ENCODE measurements at places on chromosomes 13 and 19.

- DNase-seq = no peak
Measured at GRCh38 chr19:13053238-13053637, 49.4 kb downstream of the LYL1 start.

DNA sequence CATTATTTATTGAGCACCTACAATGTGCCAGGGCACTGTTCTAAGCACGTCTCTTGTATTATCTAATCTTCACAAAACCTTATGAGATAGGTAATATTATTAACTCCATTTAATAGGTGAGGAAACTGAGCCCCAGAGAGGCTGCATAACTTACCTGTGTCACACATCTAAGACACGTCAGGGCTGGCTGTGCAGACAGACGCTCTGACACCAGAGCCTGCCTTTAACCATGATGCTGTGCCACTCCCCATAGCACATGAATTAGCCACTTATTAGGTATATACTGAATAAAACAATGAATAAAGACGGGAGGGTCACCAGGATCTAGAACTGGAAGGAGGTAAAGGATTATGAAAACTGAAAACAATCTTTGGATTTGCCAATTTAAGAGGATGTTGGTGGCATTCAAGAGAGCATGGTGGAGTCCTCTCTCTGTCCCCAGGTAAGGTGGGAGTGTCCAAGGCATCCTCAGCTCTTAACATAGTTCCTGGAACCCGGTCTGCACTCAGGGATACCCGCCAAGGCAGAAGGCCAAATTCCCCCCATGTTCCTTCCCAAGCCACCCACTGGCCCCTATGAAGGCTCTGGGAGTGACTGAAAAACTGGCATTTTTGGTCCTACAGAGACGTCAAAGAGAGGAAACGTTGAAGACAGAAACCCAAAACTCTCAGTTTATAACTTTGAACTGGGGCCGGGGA lies 479.7 kb downstream of the FOXO1 start:
- DNase-seq = no peak

DNA sequence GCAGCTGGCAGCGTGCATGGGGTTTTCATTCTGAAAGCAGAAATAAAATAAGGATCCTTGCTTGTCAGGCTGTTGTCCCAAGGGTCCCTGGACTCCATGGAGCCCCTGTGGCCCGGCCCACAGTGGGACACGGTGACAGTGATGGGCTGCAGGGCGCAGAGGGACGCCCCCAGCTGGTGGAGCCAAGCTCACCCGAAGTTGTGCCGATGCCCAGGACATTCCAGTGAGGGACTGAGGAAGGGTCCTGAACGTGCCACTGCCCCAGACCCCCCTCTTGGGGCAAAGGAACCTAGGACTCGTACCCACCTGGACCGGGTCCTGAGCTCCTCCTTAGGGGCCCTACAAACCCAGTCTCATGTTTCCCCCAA lies 35.0 kb downstream of the MYO9B start:
- DNase-seq = no peak

DNA sequence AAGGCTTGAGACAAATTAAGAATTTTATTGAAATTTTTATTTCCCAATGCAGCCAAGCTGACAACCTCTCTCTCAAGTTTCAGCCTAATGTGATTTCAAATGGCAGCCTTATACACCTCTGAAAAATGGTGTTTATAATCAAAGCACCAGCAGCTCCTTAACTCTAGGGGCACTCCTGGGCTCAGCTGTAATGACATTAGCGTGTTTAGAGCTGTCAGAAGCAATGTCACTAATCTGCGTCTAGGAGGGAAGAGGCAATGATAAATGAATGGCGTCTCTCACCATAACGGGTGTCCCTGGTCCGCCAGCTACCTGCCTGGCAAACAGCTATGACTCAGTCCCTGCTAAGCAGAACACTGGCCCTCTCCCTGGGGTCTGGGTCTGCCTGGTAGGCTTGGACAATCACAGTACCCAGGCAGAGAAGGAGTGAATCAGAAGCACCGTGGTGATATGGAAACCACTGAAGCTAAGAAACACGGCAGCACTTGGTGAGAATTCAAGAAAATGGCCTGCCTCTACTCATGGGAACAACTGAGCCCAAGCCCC lies 131.8 kb upstream of the VSTM2B start:
- no peak for DNase-seq

DNA sequence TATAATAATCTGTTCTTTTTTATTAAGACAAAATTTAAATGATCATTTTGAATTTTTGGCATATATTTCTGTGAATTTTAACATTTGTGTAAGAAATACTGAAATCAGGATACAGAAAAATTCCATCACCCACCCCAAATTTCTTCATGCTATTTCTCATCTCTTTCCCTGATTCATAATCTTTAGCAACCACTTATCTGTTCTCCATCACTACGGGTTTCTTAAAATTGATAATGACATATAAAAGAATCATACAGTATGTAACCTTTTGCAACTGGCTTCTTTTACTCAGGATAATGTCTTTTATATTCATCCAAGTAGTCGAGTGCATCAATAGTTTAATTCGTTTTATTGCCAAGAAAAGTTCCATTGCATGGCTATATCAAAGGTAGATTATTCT lies 1627.0 kb downstream of the PCDH9 start:
- DNase-seq = no peak

GRCh38 chr13:70386919-70387318 lies 278.7 kb upstream of the KLHL1 start:
- no peak for DNase-seq

DNA sequence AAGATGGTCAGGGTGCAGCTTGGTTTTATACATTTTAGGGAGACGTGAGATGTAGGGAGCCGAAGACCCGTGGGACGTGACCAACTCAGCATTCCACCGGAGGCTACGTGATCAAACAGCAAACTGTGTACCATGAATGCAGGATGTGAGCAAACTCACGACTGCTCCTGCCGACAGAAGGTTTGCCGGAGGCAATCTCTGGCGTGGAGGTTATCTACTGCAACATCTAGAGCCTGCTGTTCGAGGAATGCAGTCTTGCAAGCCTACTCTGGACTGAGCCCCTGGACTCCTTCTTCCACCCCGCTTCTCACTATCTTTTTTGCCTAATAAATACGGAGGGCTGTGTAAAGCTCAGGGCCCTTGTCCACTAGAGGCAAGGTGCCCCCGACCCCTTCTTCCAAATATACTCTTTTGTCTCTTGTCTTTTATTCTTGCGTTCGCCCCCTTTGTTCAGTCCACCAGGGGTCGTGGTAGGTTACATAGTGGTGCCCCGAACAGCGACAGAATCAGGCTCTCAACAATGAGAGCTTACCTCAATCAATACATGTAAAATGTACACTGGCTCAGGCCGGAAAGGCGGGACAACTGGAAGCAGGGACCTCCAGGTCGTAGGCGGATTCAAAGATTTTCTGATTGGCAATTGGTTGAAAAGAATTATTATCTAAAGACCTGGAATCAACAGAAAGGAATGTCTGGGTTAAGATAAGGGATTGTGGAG lies 8.9 kb upstream of the OR1I1 start:
- no peak for DNase-seq

GRCh38 chr13:109651854-109652253 lies 134.5 kb downstream of the IRS2 start:
- DNase-seq = no peak

- DNase-seq = no peak
Measured at GRCh38 chr13:43081866-43082265, 58.5 kb downstream of the DNAJC15 start.

DNA sequence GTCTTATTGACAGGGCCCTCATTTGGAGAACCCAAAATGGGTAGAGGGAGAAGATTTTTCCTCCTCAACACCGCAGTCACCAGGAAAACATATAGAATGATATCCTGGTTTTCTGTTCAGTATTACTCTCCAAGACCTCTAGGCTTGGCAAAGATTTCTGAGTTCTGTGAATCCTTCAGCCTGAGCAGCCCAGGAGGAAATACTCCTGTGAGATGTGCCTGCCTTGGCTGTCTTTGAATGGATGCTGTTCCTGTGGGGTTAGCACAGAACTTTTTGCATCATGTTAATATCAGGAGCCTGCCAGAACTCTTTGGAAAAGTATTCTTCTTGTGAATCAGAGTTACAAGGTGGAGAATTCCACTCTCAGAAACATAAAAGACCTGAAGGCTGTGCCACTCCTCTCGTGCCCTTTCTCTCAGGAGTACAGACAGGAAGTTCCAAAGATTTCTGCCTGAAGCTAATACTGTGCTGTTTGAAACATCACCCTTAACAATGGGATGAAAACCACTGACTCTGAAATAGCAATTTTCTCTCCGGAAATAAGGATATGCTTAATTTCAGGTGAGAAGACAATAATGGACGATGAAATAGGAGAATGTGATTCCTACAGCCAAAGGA lies 520.1 kb upstream of the NBEA start:
- DNase-seq = no peak

GRCh38 chr19:46296722-46297461 lies at the start of gene HIF3A:
Gene HIF3A, plus strand, starts transcription at chr19:46297042. Its CDS starts 35 bp downstream, at chr19:46297077.
- no peak for DNase-seq

Measured in activated effector memory CD4-positive, alpha-beta T cell treated with Interleukin-2 at 50 U/mL for 16 hours (primary cell).